ENCODE measurements at places on chromosomes 3 and 15.

- no peak for DNase-seq
These were observed 603.6 kb downstream of the PLOD2 start for GRCh38 chr3:145557405-145557804.

GRCh38 chr15:90620379-90621067 is 90.8 kb downstream of the CRTC3 start:
- no peak for DNase-seq

DNA sequence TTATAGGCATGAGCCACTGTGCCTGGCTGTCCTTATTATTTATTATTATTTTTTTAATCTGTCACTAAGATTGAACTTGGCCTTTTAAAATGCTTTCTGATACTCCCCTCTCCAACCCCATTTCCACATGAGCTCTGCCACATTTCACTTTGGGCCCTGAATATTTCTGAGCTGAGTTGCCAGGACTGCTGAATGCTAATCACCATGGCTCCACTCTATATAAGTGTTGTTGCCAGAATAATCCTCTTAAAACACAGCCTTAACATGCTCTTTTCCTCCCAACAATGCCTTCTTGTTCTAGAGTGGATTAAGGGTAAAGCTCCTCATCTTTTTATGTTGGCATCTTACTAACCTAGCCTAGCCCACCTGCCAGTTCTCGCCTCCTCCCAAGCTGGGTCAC is 124.4 kb downstream of the PDZRN3 start:
- no peak for DNase-seq

GRCh38 chr3:115194476-115194875 is 47.4 kb upstream of the ZBTB20 start:
- no peak for DNase-seq

DNA sequence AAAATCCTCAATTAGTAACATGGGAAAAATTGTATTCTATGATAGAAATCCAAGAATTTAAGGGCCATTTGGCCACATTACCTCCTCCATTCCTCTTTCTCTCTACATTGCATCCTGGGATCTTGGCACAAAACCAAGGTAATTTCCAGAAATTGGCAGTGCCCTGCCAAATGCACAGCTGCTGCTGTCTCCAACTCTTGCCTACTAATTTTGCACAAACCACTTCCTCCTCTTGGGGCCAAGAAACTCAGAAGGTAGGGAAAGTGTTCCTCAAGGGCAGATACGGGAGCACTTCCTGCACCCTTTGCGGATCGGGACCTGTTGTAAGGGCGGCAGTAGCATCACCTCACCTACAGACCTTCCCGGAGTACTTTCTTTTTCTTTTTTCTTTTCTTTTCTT is 57.8 kb downstream of the MAP3K13 start:
- DNase-seq = no peak

- no peak for DNase-seq
These were observed 4.1 kb downstream of the RCN2 start for GRCh38 chr15:76935620-76936019.

GRCh38 chr3:59451800-59452746 is 402.2 kb upstream of the CFAP20DC start:
- DNase-seq = peak; percentile 20

- no peak for DNase-seq
These were observed 310.7 kb downstream of the DIPK2A start for GRCh38 chr3:144282313-144282712.

- DNase-seq = no peak
These were observed 729.9 kb downstream of the MECOM start for GRCh38 chr3:168933614-168934013.

- no peak for DNase-seq
These were observed 80.6 kb downstream of the MYLK start for GRCh38 chr3:123803521-123803920.

DNA sequence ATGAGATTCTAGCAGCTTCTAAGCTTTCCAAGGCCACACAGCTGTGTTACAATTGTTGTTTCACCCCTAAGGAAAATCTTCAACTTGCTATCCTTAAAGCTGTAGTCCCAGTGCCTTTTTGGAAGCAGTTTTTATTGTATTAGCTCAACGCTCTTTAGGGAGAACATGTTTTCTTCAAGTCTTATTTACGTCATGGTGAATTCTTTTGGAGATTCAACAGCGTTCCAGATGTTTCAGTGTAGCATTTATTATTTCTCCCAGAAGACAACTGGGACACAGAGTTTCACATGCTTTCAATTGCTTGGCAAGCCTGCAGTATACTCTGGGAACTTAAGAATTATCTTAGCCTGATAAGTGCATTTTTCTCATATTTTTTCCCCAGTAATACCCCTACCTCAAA is 888.3 kb downstream of the PLOD2 start:
- no peak for DNase-seq

DNA sequence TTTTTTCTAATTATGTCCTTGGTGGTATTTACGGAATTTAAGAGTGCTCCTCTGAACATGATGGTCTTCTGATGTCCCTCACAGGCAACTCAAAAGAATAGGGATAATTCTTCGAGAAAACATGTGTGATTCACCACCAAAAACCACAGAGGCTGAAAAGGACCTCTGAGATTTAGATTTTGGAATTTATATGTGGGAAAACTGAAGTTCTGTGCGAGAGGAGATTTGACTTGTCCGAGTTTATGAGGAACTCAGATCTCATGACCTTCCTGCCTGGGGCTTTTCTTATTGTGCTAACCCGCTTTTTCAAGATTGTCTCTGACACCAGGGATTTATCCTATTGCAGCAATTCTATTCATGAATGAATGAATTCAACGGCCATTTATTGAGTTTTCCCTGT is 142.4 kb downstream of the FAM43A start:
- DNase-seq = no peak

GRCh38 chr15:43230640-43231115 is 9.9 kb upstream of the EPB42 start:
- no peak for DNase-seq

- no peak for DNase-seq
These were observed 457.7 kb downstream of the EPHA3 start for GRCh38 chr3:89565098-89565497.

DNA sequence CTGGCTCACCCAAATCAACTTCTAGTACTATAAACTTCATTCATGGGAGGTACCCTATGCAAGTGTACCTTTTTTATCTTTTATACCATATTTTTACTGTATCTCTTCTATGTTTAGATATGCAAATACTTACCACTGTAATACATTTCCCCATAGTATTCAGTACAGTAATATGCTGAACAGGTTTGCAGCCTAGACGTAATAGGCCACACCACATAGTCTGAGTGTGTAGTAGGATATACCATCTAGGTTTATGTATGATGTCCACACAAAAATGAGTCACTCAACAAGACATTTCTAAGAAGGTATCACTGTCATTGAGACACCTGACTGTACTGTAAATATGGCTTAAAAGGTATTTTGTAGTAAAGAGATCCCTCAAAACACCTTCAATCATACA is 124.7 kb downstream of the PLOD2 start:
- DNase-seq = no peak

DNA sequence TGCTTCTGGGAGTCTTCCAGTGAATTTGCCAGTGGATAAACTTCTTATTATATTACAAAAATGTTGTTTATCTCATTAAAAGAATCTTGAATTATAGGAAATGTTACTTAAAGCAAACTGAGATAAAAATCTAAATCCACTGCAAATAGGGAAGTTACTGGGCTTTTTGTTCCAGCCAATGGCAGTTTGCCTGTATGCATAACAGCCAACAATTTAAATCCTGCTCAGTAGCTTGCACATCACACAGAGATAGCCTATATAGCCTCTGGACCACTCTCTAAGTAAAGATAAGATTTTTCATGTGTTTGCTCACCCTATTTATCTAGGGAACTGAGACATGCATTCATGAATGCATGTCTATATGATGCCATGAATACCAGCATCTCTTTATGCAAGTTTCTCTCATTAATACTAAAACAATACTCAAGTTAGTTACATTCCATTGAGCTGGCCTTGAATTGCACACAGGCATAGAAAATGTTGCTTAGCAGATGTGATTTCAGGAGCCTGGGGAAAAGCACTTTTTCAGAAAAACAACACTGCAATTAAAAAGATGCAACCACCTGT is 92.1 kb upstream of the GPR149 start:
- DNase-seq = no peak

DNA sequence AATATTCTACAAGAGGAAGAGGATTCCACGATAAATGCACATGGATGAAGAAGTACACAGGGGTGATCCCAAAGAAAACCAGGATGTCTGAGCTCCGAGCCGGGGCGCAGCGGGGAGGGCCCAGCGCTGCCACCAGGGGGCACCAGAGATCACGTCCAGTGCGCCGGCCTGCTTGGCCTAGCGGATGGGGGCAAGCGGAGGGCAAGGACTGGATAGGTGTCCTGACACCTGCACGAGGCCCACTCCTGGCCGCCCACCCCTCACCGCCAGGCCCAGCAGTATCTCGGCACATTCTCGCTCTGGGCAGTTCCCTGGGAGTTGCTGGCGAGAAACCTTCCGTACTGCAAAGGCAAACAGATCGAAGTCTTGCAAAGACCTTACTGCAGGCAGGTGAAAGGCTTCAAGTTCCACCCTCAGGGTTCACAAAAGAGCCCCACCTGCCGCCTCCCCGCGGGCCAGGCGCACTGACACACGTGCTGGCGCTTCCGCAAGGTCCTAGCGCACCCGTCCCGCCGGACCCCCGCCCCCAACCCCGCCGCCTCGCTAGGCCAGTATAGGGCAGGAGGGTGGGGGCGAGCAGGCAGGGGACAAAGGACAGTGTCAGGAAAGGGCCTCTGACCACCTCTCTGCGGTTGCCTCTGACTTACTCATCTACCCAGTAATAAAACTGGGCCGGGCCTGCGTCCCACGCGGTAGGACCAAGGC is 3.3 kb downstream of the ANKRD63 start:
- peak; percentile 68 for DNase-seq

- DNase-seq = peak; percentile 87
These were observed at the start of the genes EAF1 and METTL6 for GRCh38 chr3:15427182-15427880. EAF1 (plus strand) TSS chr3:15427598; CDS start chr3:15427780, 182 bp downstream. METTL6 (minus strand) TSS chr3:15427544; CDS start chr3:15426511, 1,033 bp downstream.

GRCh38 chr15:101242160-101242998 is 9.5 kb downstream of the CHSY1 start:
- peak; percentile 60 for DNase-seq

DNA sequence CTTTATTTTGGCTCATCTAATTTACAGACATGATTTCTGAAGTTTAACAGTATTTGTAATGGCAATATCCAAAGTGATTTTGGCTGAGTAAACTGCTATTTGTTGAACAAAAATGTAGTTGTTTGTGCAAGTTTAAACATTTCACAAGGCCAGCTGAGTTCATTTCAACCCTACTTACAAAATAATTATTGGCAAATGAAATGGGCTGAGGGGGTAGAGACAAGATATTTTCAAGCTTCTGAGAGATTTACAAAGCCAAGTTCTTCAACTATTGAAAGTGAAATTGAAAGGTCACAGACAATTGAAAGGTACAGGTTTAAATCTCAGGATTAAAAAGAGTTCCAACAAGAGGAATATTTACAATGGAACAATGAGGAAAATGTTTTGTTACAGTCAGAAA is 77.1 kb downstream of the DUT start:
- DNase-seq = no peak

DNA sequence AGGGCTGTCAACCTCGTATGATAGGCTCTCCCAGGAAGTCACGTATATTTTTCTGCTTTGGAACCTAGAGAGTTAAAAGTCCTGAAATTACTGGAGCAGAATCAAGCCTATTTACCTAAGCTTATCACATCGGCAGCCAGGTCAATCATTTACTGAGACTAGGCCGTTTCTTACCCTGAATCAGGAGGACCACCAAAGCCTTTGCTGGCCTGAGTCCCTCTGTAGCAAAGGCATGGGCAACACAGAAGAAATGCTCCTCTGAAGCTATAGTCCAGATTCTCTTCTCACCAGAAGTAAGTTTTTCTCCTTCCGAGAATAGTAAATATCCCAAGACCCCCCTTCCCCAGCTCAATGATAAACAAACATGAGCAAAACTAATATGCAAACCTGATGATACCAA is 125.9 kb upstream of the PHLDB2 start:
- DNase-seq = no peak

GRCh38 chr3:71672340-71672739 is 52.9 kb downstream of the EIF4E3 start:
- DNase-seq = no peak

- DNase-seq = no peak
These were observed 19.2 kb upstream of the SOX2 start for GRCh38 chr3:181692311-181693145.

DNA sequence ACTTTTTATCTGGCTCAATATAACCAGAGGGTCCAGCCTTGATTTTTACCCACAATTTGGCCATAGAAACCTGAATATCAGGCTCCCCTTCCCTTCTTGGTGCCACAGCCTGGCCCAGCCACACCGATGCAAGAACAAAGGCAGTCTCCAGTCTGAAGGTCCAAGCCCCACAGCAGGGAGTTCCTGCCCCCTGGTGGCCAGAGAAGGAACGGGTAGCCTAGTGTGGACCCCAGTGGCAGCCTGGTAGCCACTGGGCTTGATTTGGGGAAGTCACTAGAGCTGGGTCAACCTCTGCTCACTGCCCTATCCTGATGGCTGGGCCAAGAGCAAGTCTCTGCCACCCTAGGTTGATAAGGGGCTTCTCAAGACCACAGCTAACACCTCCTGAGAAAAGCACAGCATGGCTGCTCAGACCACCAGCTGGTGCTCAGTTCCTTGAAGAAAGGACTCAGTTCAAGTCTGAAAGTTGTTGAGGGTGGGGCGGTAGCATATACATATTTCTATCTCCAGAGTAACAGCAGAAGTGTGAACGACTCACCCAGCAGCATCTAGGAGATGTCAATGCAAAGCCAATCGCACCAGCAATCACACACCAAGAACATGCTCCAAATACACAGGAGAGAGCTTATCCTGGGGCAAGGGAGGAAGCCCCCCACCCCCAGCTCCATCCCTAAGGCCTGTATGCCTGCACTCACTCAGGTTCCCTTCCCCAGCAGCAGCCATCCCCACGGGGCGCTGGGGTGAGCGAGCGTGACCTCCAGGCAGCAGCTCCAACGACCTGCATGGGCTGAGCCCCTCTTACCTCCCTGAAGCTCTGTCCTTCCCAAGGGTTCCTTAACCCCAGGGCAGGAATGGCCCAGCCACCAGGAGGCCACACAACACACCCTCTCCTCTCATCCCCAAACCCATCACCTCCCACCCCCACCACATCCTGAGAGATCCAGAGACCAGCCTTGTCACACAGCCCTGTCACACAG is 7.6 kb downstream of the PFKFB4 start:
- DNase-seq = peak; percentile 77

- no peak for DNase-seq
These were observed 40.7 kb upstream of the SCN5A start for GRCh38 chr3:38690185-38690584.
